NCI-H2107 (cell line): ENCODE measurements at places on chromosomes 13 and 19.

DNA sequence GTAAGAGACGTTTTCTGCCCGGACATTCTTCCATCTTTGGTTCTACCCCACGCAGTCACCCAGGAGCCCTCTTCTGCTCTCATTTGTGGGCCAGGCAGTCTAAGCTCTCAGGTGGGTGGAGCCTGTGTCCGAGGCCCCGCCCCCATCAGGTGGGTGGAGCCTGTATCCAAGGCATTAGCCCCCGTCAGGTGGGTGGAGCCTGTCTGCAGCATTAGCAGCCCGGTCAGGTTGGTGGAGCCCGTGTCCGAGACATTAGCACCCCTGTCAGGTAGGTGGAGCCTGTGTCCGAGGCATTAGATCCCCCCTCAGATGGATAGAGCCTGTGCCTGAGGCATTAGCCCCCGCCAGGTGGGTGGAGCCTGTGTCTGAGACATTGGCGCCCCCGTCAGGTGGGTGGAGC, 45.5 kb upstream of the C13orf46 start:
- DNase-seq = no peak

GRCh38 chr19:32800754-32801153, 68.8 kb downstream of the SLC7A9 start:
- no peak for DNase-seq

DNA sequence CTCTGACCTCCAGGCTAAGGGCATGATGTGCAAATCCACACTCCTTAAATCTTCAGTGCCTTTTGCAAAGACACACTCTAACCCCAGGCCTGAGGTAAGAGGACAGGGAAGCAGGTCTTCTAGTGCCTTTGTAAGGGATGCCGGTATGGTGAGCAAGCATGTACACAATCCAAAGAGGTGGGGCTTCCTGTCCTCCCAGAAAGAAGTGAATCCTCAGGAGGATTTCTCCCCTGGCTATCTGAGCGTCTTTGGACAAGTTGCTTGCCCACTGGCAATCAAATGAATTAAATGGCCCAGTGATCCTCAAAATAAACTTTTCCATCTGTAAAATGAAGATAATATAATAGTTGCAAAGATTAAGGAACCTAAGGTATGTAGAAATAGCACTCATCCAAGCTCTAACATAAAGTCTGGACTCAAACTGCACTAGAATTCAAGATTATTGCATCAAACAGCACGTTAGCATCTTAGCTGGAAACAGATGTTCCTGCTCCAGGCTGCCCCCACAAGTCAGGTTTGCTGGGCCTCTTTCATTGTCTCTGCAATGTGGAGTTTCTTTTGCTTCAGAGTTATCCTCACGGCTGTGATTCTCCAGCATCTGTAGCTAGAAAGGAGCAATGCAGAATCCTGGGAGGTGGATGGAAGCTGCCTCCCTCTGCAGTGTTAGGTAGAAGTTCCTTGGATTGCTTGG, 249.6 kb downstream of the TSHZ3 start:
- no peak for DNase-seq

DNA sequence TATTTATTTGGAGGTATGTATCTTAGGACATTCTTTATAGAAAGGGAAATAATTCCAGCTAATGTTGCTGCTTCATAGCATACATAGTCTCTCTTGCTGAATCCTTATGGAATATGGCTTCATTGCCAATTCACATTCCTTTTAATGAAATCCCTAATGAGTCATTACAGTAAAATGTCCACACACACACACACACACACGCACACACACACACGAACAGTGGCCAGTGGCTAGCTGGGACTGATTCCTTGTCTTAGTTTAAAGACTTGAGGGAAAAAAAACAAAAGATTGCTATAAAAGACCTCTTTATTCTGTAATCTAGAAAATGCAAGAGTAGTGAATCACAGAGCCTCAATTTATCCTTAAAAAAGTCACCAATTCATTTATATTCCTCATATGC, 301.6 kb downstream of the SLITRK6 start:
- DNase-seq = no peak

DNA sequence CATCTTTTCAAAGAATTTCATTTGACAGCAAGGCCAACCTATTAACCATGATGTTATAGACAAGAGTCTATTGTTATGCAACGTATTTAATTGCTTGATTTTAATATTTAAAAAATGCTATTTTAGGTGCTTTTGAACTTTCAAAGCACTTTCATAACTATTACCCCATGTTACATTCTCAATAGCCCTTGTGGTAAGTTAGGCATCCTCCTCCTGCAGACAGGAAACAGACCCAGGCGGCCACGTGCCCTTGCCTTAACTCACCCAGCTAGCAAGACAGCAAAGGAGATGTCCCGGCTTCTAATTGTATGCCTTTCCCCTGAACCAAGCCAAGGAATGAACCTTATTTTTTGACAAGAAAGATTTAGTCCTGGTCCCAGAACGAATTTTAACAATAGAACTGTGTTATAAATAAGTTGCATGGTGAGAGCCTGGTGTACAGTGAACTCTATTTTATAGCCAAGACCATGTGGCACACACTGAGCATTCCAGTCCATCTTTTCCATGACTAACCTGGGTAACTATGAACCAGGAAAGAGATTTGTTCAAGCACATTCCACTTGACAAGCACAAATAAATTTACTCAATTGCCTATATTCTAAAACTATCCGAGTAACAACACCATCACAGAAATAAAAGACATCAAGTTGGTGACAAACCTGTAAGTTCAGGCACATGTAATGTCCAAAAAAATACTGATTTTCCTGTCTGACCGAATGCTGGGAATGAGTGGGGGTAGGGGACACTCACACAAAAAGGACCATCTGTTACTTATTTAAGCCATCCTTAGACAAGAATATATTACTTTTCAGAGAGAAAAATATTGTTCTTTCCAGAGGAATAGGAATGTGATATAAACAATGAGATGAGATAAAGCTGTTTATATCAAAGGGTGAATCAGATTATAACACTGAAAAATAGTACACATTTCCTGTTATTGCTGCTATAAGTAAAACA, 163.0 kb downstream of the EFNB2 start:
- DNase-seq = no peak

DNA sequence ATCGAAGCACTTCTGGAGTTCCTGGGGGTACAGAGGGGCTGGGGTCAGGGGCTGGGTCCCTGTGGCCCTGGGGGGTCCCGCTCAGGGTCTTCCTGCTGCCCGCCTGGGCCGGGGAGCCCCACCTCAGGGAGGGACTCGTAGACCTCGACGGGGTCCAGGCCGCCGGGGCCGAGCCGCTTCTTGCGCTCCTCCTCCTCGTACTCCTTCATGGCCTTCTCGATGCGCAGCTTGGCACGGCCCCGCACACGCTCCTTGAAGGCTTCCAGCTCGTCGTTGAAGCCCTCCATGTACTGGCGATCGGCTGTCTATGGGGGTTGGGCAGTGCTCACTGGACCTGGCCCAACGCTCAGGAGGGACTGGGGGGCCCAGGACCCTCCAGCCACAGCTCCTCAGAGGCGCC, 10.2 kb downstream of the CDC37 start:
- DNase-seq = no peak
